ENCODE measurements at places on chromosomes 16 and 17. TPM values are rescaled to one million over a fixed set of nuclear protein-coding genes. Genes with fewer than 3 reads are reported as not detected.

- no peak for DNase-seq
Observed at GRCh38 chr17:81354954-81355347, 40.3 kb upstream of the BAHCC1 start.

- DNase-seq: peak; percentile 74
Observed at GRCh38 chr16:11949527-11949926, 7.7 kb upstream of the NPIPB2 start.

DNA sequence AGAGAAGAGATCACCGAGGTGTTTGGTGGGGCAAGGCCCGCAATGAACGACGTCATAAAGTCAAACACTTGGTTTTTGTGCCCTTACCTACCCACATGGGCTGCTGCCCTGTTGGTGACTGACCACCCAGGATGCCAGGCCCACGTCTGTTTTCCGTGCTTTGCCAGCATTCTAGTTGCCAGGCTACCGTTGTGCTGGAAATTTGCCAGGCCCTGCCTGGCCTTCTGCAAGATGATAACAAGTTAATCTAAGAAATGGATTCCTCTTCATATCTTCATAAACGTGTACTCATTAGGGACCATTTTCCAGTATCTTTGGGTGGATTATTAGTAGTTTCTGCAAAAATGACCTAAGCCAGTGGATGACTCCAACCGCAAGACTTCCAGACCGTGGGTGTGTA is 35.4 kb downstream of the SLC6A4 start:
- DNase-seq: no peak

- DNase-seq: no peak
Observed at GRCh38 chr17:3222505-3222904, 15.0 kb downstream of the OR1A1 start.

DNA sequence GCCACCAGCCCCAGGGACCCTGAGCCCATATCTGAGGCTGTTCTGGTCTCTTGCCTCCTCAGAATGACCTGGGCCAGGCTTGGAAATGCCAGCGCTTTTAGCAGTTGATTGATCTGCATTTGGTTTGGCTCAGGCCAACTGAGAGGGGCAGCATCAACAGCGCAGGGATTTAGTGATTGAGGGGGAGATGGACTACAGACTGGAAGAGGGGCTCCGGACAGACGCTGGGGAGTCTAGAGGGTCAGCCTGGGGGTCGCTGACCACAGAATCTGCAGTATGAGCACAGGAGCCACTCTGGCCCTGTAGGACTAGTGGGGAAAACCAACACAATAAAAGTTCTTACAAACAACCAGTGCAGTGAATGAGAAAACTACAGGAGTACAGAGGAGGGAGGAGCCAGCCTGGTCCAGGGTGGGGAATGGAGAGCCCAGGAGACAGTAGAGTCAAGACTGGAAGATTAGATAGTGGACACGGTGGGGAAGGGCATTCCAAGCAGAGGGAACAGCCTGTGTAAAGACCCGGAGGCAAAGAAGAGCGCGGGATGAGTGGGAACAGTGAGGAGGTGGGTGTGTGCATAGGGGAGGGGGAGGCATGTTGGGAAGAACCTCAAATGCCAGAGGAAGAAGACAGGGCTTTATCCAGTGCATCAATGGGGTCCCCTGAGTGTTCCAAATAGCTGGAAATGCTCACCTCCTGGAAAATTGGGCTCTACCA is 128.9 kb downstream of the MRM1 start:
- no peak for DNase-seq

GRCh38 chr16:177981-178667 is 1.6 kb downstream of the HBA1 start:
- no peak for DNase-seq

DNA sequence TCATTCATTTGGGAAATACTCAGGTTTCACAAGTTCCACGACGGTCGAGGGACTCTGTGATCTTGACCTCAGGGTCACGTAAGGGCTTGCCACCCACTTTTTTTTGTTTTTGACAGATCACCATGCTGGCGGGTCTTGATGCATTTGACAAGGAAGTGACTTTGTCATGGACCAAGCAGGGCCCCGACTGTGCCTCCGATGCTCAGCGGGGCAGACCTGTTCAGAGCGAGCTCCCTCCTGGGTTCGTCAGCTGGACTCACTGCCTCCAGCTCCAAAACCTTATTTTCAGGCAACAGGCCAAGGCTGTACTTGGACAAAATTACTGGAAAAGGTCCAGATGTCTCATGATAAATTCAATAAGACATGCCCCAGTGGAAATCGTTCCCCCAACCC is 9.0 kb upstream of the CLEC18A start:
- no peak for DNase-seq

GRCh38 chr17:29613856-29614255 is 8.9 kb downstream of the CORO6 start:
- DNase-seq: no peak

DNA sequence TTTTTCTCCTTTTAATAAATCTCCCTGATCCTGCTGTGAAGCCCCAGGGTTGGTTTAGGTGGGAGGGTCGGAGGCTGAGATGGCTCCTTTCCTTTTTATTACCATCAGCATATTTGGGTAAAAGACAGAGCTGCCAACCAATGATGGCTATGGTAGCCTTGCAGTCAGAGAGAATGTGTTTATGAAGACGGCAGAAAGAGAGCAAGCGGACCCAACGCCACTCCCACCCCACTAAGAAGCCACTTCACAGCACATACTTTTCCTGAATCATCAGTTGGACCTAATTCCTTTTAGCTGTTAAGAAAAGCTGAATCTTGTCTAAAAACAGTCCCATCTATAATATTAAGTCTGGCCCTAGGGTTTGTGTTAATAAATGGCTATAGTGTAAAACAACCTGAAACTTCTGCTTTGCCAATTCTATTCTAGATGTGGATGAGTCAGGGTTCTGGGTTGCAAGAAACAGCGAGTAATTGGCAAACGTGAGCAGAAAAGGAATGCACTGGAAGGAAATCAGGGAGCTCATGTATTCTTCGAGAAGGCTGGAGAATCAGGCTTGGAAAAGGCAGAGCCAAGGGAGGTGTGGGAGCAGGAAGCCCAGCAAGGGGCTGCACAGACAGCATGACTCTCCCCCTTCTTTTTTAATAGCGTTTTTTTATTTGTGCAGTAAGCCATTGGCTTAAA is 34.0 kb upstream of the PRKCA start:
- DNase-seq: peak; percentile 68

GRCh38 chr16:84583995-84584394 is 33.9 kb downstream of the COTL1 start:
- no peak for DNase-seq

GRCh38 chr17:64130559-64131001 is 636 bp upstream of the ERN1 start:
- peak; percentile 73 for DNase-seq

- peak; percentile 23 for DNase-seq
Observed at GRCh38 chr16:70601576-70602575, 44.5 kb upstream of the IL34 start.

- no peak for DNase-seq
Observed at GRCh38 chr17:21535686-21536375, 156.5 kb upstream of the KCNJ18 start.

DNA sequence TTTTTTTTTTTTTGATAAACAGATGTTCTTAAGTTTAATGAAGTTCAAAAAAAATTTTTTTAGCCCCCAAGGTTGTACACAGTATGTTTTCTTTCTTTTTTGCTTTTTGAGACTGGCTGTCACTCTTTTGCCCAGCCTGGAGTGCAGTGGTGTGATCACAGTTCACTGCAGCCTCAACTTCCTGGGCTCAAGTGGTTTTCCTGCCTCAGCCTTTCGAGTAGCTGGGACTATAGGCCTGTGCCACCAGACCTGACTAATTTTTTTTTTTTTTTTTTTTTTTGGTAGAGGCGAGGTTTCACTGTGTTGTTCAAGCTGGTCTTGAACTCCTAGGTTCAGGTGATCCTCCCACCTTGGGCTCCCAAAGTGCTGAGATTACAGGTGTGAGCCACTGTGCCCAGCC is 12.8 kb downstream of the ITGAE start:
- peak; percentile 21 for DNase-seq

- peak; percentile 94 for DNase-seq
Observed at GRCh38 chr17:81566461-81567126, 14.4 kb upstream of the FAAP100 start.

DNA sequence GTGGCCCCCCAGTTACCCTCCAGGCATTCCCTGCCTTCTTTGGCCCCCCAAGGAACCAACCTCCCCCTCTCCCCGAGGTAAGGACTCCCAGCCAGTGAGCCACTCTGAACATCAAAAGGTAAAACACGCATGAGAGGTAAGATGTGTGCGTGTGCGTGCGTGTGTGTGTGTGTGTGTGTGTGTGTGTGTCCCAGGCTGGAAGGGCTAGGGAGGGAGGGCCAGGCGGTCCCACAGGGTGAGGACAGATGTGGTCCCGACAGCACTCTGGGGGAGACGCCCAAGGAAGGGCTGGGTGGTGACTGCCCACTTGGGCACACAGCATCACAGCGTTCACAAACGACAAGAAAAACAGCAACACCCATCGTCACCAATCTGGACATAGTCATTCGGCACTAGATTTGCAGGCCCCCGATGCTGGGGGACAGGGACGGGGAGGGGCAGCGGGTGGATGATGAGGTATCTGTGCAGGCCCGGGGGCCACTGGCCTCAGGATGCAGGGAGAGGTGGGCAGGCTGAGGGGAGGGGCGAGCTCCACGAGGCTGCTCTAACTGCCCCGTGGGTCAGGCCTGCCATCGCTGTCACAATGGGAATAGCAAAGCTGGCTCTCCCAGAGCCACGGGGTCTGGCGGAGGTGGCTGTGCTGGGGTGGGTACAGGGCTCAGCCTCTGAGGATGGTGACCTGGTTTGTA is 16.3 kb downstream of the MNT start:
- no peak for DNase-seq

DNA sequence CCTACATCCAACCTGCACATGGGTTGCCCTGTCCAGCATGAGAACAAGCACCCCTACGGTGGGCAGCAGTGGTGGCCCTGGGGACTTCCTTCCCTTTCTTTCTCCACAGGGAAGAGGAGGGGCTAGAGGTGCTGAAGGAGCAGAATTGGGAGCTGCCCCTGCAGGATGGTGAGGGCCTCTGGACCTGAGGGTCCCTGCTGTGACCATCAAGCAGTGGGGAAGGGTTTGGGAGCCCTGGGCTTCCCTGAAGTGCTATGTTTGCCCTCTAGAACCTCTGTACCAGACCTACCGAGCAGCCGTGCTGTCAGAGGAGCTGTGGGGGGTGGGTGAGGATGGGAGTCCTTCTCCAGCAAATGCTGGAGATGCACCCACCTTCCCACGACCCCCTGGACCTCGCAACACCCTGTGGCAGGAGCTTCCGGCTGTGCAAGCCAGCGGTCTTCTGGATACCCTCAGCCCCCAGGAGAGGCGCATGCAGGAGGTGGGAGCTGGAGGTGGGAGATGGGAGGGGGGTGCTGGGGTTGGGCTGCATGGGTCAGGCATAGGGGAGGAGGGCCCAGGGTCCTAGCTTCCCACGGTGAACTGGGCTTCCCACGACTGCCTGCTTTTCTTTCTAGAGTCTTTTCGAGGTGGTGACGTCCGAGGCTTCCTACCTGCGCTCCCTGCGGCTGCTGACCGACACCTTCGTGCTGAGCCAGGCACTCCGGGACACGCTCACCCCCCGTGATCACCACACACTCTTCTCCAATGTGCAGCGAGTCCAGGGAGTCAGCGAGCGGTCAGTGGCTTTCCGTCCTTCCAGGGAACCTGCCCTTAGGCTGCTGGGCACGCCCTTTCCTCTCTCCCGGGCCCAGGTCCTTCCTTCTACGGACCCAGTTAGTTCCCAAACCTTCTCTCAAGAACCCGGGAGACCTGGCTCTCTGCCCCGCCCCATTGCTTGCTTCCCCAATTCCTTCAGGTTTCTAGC is 5.0 kb downstream of the ARHGEF15 start:
- DNase-seq: peak; percentile 51

- peak; percentile 81 for DNase-seq
Observed at GRCh38 chr16:12674071-12674470, 129.6 kb downstream of the CPPED1 start.

- DNase-seq: peak; percentile 94
Observed at GRCh38 chr17:71188811-71189492, 931.9 kb upstream of the SOX9 start.

- no peak for DNase-seq
Observed at GRCh38 chr16:78843978-78844377, 744.5 kb downstream of the WWOX start.

DNA sequence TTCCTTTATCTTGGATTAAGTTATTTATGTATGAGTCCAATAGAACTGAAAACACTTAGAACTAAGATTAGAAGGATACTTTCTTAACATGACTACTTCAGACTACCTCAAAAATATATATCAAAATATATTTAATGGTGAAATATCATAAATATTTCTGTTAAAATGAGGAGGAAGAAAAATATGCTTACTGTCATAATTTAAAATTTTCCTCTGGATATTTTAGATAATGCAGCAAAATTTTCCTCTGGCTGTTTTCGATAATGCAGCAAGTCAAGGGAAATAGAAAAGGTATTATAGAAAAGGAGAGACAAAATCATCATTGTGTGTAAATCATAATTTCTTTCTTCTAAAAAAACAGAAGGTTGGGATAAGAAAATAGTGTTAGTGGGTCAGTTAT is 263.3 kb downstream of the HS3ST3A1 start:
- no peak for DNase-seq

GRCh38 chr17:6437466-6437865 is 2.5 kb upstream of the AIPL1 start:
- no peak for DNase-seq

- DNase-seq: peak; percentile 48
Observed at GRCh38 chr17:77817953-77818352, 140.6 kb upstream of the TNRC6C start.

DNA sequence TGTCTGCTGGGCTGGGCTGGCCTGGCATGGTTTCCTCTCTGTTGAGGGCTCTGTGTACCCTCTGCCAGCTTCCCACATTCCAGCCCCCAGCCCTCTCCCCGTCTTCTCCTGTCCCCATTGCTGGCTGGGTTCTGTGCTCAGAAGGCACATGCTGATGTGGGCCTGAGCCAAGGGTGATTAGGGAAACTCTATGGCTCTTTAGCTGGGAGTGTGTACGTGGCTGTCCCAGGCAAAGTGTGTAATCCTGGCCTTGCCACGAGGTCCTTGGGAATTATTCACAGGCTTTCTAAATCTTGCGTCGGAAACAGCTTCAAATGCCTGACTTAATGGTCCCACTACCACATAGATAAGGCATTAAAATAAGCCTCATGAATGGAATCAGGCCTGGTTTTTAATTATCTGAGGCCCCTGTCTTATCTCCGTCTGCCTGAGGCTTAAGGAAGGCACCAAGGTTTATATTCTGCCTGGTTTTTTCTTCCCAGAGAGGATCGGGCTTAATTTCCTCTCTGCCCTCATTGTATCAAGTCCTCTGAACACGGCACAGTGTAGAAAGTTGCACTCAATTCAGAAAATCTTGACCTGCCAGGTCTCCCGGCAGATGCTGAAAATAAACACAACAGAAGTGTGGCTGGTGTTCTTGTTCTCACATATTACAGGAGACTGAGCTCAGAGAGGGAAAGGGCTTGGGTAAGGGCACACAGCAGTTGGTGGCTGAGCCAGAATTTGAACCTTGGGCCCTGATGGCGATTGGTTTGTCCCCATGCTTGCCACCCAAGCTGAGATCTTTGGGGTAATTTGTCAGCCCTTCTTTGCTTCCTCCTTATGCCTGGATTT is 52.9 kb upstream of the LGALS9 start:
- DNase-seq: no peak

MT1F gene
- total RNA-seq: 12.8 TPM

BRIP1 gene
- 20.8 TPM for total RNA-seq

KDM6B gene
- total RNA-seq: 3.2 TPM
